Activated CD8-positive, alpha-beta memory T cell treated with anti-CD3 and anti-CD28 coated beads, Interleukin-2, amount 10 ng/mL, durations not matched to agents 7 days and 5 days (primary cell): ENCODE measurements at places on chromosomes 7 and 10. TPM values are rescaled to one million over a fixed set of nuclear protein-coding genes. Genes with fewer than 3 reads are reported as not detected.

Gene RHOBTB1
- total RNA-seq: 0.07 TPM

DNA sequence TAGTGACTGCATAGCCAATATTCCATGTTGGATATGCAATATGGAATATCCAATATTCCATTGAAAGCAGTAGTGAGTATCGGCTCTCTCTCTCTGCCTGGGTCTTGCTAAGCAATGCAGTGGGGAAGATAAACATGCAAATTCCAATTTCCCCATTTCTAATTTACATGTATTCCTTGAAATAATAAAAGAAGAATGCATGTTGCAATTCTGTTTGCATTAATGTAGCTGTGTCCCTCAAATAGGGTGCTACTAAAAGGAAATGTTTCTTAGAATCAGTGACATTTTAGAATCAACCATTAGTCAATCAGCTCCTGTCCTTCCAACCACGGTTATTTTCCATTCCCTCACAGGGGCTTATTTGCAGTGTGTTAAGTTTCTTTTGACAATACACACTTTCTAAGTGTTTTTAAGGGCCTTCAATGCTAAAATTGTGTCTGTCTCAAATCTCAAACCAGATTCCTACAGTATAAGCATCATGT is 46.7 kb downstream of the AFAP1L2 start:
- DNase-seq: no peak

DNA sequence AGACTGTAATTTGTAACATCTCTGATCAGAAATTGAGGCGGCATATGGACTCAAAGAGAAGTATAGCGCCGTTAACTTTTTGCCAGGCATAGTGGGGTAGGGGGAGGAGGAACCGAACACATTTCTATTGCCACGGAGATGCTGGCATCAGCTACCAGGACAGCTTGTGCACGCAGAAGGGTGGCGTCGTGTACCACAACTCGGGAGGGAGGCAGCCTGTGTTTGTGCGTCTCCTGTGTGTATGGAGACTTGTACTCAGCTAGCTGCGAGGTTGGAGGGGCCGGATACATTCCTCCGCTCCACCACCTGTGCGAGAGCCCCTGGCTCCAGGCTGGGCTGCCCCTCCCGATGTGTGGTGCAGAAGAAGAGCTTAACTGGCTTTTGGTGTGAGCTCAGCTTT is 634.8 kb downstream of the TYW1 start:
- DNase-seq: no peak

- no peak for DNase-seq
These were observed 5.2 kb downstream of the INPP5A start for GRCh38 chr10:132542819-132543218.

- DNase-seq: no peak
These were observed 34.0 kb downstream of the PSAP start for GRCh38 chr10:71816936-71817618.
